Stimulated activated CD4-positive, alpha-beta T cell treated with anti-CD3 and anti-CD28 coated beads, Interleukin-1b, Interleukin-23, amount 100 ng/mL, for 24 hours (primary cell): ENCODE measurements at places on chromosomes 4 and X.

GRCh38 chr4:107757864-107758476 is 37.9 kb upstream of the PAPSS1 start:
- DNase-seq = no peak

GRCh38 chr4:78630615-78631014 is 79.0 kb downstream of the ANXA3 start:
- no peak for DNase-seq

GRCh38 chr4:156378033-156378665 is 424.5 kb upstream of the CTSO start:
- no peak for DNase-seq

- DNase-seq = no peak
These were observed 45.9 kb upstream of the PGM2 start for GRCh38 chr4:37780444-37781130.

DNA sequence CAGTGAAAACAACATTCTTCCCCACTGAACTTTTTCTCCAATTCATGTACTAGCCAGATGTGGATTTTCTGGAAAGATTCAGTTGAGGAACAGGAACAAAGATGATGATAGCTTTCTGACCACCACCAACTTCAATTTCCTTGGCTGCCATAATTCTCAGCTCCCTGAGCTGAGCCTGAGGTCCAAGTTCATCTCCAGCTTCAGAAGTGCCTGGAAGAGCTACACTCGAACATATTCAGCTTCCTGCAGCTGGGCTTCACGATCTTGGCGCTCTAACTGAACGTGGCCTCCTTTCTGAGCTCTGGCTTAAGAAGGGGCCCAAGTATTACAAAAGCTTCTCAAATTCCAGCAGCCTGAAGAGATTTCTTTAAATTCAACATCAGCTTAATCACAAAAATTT is 83.9 kb downstream of the QDPR start:
- DNase-seq = no peak
